Body of pancreas (tissue), 4 donors: ENCODE measurements at places on chromosomes 6 and 20. TPM values are rescaled to one million over a fixed set of nuclear protein-coding genes. Genes with fewer than 3 reads are reported as not detected.

The MATN4 gene
- total RNA-seq = 5.3 TPM

- DNase-seq = no peak
Measured at GRCh38 chr20:4441191-4441590, 280.5 kb upstream of the PRND start.

GRCh38 chr20:39661833-39662232, 699.7 kb downstream of the DHX35 start:
- DNase-seq = no peak

GRCh38 chr6:115882174-115882573, 178.5 kb downstream of the FRK start:
- DNase-seq = no peak

- no peak for DNase-seq
Measured at GRCh38 chr20:40519918-40520317, 169.1 kb downstream of the MAFB start.
